ENCODE measurements at places on chromosomes 1 and 21.

GRCh38 chr1:164630626-164631396 is 71.8 kb downstream of the PBX1 start:
- DNase-seq = no peak

DNA sequence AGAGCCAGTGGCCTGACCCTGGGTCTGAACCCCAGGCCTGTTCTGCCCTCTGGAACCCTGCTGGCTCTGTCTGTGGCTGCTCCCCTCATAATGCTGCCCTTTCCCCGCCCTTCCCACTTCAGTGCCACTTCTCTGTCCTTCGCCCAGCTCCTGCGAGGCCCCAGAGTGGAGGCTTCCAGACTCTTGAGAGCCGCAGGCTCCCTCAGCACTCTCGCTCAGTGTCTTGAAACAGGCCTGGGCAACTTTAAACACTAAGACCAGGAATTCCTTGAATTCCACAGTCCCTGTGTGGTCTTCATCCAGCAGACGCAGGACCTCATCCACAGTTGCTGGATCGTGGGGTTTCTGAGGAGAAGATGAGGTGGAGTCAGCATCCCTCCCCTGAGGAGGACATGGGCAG is 3.5 kb downstream of the CRNN start:
- DNase-seq = no peak

- no peak for DNase-seq
Observed at GRCh38 chr1:207993477-207994445, 82.8 kb upstream of the CD34 start.

GRCh38 chr1:19398309-19398760 is 86.2 kb downstream of the SLC66A1 start:
- DNase-seq = no peak

DNA sequence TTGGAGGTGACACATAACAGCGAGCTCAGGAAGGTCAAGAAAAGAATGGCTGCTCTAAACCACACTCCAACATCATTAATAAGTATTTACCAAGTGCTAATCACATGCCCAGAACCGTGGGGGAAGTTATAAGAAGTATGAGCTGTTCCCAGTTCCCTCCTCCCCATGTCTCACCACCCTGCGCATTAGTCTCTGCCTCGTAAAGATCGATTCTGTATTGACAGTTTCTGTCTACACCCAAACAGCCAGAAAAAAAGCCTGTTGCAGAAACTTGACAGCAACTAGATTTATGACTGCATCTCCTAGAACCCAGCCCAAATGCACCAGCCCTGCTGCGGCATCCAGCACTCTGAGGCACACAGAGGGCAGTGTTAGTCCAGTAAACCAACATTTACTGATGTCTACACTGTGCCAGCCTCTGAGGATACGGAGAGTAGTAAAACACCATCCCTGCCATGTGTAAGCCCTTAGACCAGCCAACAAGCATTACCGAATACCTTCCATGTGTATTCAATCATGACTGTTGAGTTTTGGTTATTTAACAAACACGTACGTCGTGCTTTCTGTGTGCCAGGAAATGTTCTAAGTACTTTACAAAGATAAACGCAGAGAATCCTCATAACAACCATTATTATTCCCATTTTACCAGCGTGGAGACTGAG is 63.6 kb upstream of the ZBTB40 start:
- no peak for DNase-seq

GRCh38 chr1:215530401-215530984 is 36.6 kb upstream of the KCTD3 start:
- DNase-seq = no peak

DNA sequence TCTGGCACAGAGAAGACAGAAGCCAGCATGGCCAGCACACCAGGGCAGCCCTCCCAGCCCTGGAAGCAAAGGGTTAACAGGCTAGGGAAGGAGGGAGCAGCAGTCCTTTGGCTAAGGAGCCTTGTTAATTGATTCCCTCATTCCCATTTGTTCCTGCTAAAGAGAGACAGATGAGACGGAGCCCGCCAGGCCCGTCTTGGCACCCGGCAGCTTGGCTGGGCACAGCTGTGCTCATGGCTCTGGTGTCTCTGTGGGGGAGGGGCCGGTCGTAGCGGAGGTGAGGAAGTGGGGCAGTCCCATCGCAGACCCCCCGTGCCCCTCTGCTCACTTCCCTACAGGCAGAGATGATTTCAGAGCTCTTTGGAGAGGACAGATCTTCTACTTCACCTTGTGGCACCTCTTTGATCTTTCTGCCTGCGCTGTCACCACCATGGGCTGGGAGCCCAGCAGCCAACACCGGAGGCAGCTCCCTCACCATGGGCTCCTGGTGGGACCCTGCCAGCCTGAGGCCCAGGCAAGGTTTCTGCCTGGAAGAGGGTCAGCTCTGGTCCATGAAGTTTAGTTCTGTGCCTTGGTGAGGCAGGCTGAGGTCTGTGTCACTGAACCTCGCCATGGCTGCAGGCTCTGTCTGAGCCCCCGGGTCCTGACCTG is 38.0 kb downstream of the FOXO6 start:
- no peak for DNase-seq

- DNase-seq = no peak
Observed at GRCh38 chr1:42957229-42957879, 1.3 kb downstream of the SLC2A1 start.

GRCh38 chr1:185373813-185374529 is 56.9 kb upstream of the IVNS1ABP start:
- DNase-seq = no peak

DNA sequence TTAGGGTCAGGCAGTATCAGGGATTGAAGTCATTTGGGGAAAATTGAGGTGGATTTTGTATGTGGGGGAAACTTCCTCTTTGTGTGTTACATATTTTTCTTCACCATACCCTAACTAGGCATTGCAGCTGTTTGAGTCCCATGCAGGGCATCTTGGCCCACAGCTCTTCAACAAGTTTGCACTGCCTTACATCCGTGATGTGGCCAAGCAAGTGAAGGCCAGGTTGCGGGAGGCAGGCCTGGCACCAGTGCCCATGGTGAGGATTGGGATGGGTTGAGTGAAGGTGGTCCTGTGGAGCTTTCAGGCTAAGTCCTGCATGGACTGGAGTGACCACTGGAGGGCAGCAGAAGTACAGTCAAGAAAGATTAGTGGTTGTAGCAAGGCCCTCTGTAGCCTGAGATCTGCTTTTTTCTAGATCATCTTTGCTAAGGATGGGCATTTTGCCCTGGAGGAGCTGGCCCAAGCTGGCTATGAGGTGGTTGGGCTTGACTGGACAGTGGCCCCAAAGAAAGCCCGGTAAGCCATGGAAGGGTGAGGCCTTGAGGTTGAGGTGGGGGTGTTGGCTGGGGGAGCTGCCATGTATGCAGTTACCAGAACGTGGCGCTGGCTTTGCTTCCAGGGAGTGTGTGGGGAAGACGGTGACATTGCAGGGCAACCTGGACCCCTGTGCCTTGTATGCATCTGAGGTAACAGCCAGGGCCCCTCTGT is 2.4 kb downstream of the UROD start:
- DNase-seq = peak; percentile 77

- DNase-seq = no peak
Observed at GRCh38 chr21:20545454-20545853, 452.8 kb upstream of the NCAM2 start.

DNA sequence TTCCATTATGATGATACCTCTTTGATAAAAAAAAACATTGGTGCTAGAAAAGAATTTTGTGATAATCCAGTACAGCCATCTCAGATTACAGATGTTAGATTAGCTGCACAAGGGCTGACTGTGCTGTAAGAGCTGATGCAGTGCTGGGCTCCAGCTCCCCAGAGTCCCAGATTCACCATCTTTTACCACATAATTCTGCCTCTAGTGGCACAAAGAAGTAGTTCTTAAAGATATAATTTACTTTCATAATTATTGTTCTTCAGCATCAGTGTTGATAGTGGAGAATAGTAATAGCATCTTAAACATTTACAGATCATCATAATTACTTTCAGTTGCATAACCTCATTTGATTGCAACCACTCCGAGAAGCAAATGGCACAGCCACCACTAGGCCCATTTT is 262.1 kb downstream of the BRINP2 start:
- no peak for DNase-seq

- no peak for DNase-seq
Observed at GRCh38 chr21:15462092-15462491, 267.7 kb upstream of the USP25 start.

DNA sequence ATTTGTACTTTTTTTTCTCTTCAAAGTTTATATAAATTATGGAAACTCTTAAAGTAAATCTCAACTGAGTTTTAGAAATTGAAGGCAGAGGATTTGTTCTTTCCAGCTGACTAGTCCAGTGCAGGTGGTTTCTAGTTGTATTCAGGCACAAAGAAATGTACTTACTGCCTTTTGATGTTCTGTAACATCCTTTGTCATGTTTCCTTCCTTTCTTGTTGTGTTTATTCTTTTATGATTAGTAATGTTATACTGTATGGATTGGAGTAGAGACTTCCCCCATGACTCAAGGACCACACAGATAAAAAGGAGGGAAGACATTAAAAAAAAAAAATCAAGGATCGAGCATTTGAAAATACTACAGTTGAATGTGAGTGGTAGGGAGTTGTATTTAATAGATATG is 8.0 kb downstream of the HIPK1 start:
- DNase-seq = no peak

- DNase-seq = no peak
Observed at GRCh38 chr1:100354971-100355394, 2.7 kb downstream of the CDC14A start.

GRCh38 chr1:155018617-155019348 is 14.8 kb downstream of the DCST2 start:
- no peak for DNase-seq

GRCh38 chr1:91600431-91601337 is 100.0 kb downstream of the CDC7 start:
- no peak for DNase-seq

- DNase-seq = no peak
Observed at GRCh38 chr1:101261623-101262022, 24.8 kb downstream of the S1PR1 start.

- DNase-seq = no peak
Observed at GRCh38 chr1:216332462-216332861, 90.8 kb downstream of the USH2A start.

- no peak for DNase-seq
Observed at GRCh38 chr1:80472145-80472544, 1328.6 kb upstream of the ADGRL2 start.

GRCh38 chr1:197307551-197307950 is 39.5 kb downstream of the CRB1 start:
- DNase-seq = no peak

- DNase-seq = no peak
Observed at GRCh38 chr1:172970186-172970585, 80.6 kb downstream of the TNFSF18 start.

DNA sequence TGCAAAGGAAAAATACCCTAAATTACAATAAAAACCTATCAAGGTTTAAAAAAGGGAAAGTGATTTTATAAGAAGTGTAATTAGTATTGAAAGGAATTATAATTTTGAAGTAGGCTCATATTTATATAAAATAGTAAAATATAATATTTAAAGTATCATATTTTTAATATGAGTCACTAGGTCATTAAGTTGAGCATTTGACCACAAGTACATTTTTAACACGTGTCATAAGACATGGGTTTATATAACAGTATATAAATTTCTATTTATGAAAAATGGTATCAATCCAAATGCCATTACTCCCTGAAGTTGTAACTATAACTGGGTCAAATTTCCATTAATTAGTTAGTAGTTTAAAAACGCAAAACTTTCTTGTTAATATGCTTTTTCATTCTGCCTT is 365.9 kb downstream of the COL11A1 start:
- DNase-seq = no peak

GRCh38 chr1:46174448-46175231 is at the start of gene TSPAN1:
Gene TSPAN1, plus strand, starts transcription at chr1:46175087. Its CDS starts 6,021 bp downstream, at chr1:46181108.
- DNase-seq = no peak

- DNase-seq = no peak
Observed at GRCh38 chr1:189834813-189835212, 642.9 kb downstream of the BRINP3 start.

- DNase-seq = no peak
Observed at GRCh38 chr21:34602061-34602460, 12.9 kb downstream of the RCAN1 start.

DNA sequence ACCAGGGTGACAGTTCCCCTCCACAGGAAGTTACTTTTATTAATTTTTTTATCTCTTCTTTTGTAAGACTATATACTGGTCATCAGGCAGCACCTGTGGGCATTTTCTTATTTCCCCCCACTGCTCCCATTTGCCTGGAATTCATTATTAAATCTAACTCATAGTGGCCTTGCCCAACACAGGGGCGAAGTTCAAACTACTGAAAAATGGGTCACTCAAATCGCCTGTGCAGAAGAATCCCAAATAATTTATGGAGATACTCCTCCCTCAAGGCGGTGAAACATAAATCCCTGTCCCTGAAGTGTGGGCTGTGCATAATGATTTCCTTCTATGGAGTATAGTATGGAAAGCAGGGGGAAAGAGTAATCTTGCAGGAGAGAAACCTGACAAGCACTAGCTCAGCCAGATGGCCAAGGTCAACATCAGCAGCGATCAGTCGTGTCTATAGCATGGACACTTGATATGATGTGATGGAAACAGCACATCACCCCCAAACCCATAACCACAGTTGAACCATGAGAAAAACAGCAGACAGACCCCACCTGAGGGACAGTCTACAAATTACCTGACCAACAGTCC is 7.9 kb downstream of the CAMK2N1 start:
- DNase-seq = no peak

DNA sequence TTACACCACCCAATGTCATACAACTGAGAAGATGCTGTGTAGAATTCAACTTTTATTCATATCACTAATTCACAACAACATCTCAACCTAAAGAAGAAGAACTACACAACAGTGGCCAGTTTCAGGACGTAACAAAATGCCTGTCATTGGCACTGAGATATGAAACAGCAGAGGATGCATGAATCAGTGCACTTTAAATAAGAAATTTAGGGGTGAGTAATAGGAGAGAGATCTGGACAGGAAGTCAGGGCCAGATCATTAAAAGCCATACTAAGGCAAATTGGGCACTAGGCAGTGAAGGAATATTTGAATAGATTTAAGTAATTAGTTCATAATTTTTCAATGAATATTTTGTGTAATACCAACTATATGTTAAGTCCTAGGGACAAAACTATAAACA is 510.5 kb downstream of the PLPP3 start:
- no peak for DNase-seq

- DNase-seq = no peak
Observed at GRCh38 chr1:226047495-226047894, 15.0 kb upstream of the H3-3A start.

- DNase-seq = no peak
Observed at GRCh38 chr1:94865360-94865759, 45.2 kb downstream of the SLC44A3 start.

- no peak for DNase-seq
Observed at GRCh38 chr1:81231729-81232038, 569.0 kb upstream of the ADGRL2 start.

GRCh38 chr21:36859744-36860501 is 106.5 kb downstream of the HLCS start:
- no peak for DNase-seq
